ENCODE measurements at places on chromosomes 2 and 18.

GRCh38 chr2:49640630-49641029 lies 486.3 kb upstream of the FSHR start:
- no peak for DNase-seq

DNA sequence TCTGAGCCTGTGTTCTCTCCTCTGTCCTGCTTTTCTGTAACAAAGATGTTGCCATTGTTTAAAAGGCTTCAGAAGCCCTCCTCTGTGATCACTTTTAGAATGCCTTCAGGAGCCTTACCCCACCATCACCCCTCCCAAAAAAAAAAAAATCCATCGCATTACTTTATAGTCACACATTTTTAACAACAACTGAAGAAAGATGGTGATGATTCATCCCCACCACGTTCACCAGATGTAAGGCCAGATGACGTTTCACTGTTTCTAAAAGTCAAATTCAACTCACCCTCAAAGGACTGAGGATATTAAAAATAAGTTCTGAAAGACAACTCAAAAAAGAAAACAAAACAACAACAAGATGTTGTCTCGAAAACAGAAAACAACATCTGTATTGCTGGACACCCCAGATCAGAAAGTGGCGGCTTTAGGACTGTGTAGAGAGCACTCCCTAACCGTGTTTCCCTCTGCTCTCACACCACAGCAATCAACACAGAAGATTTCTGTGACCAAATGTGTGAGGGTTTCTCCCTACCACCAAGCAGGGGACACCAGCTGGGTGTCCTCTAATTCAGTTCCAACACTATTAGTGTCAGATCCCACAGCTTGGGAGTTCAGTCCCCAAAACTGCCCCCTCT lies 61.9 kb upstream of the CREB1 start:
- no peak for DNase-seq

DNA sequence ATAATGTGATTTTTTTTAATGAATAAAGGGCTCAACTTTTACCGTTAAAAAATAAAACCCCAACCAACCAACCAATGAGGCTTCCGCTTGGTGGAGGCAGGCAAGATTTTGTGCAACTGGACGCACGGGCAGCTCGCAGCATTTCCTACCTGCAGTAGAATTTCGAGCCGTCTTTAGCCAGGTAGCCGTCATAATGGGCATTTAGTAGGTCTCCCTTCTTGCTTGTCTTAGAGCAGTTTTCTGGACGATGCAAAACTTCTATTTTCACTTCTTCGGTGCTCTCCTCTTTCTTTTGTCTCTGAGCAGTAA lies 316 bp downstream of the FKBP7 start:
- no peak for DNase-seq

GRCh38 chr2:6525475-6525964 lies 340.2 kb downstream of the CMPK2 start:
- DNase-seq = no peak

GRCh38 chr2:171763602-171764001 lies 76.3 kb downstream of the DYNC1I2 start:
- DNase-seq = no peak

DNA sequence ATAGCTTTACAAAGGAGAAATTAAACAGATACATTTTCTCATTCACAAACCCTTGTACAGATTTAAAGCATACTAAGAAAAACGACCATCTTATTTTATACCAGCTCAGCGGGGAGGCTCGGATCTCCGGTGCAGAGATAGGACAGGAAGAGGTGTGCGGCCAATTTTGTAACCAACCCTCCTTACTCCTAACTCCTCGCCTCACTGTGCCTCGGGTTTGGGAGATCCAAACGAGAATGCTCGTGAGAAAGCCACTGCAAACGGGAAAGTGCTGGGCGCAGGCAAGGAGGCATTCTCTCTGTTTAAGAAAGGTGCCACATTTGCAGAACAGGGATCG lies 1.2 kb downstream of the KDSR start:
- DNase-seq = no peak

DNA sequence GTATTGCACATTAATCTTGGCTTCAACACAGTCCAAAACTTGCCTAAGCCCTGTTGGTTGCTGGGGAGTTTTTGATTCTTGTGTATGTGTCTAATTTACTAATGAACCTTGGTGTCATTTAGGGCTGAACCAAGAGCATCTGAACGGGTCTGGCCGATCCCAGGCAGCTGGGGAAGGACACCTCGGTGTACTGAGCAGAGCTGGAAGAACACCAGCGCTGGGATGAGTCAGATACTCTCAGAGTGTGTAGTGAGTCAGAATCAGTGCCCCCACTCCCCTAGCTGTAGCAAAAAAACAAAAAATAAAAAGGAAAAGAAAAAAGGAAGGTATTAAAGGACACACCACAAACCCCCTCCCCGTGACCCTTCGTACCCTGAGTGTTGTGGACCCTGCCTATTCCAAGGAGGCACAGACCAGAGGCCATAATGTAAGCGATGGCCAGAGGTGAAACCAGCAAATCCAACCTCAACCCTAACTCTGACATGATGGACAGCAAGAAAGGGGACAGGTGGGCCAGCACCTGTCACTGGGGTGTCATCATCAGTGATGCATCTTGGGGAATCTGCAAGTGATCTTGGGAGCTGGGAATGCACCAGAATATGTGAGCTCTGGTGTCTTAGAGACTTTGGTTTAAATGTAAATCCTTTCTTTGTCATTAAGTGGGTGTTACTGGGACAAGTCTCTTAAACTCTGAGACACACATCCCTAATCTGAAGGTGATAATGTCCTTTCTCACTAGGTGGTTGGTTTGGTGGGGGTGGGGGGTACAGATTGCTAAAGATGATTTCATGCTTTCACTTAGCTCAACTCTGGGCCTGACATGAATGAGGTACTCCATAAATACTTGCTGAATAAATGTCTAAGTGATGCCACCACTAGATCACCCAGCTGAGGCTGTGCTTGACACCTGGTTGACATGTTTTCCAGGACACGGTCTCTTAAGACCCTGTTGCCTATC lies 34.2 kb upstream of the NCOA1 start:
- DNase-seq = peak; percentile 17

- no peak for DNase-seq
Measured at GRCh38 chr2:219060821-219061791, at the start of gene IHH. TSS of gene IHH (minus strand) at chr2:219060921. CDS start at chr2:219060467, 454 bp downstream.

DNA sequence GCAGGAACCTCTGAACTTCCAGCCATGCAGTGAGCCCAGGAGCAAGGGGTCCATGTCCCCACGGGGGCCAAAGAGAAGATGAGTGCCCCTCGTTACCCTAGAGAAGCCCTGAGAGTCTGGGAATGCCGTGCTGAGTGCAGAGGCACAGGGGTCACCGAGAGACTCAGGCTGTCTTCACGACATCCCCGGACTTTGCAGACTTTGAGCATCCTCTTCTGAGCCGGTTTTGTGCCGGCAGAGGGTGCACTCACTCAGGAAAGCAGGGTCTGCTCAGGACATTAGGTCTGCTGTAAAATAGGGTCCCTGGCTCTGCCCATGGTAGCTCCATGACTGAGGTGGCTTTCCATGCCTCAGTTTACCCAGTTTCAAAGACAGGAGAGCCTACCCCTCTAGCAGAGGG lies 71.0 kb downstream of the GALNT14 start:
- DNase-seq = no peak

DNA sequence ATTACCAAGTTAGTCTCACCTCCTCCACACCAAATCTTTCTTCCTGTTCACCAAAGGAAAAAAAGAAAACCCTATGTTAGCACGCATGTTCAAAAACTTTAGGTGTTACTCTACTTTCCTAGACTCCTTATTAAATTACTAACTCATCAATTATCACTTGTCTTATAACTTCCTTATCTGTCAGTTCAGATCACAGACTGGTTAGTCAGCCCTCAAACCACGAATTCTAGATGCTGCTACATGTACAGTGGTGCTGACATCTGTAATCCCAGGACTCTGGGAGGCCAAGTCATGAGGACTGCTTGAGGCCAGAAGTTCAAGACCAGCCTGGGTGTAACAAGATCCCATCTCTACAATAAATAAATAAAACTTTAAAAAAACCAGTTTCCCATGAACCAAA lies 3.5 kb downstream of the YWHAQ start:
- DNase-seq = no peak

GRCh38 chr2:177603768-177604167 lies 211.2 kb downstream of the AGPS start:
- no peak for DNase-seq

DNA sequence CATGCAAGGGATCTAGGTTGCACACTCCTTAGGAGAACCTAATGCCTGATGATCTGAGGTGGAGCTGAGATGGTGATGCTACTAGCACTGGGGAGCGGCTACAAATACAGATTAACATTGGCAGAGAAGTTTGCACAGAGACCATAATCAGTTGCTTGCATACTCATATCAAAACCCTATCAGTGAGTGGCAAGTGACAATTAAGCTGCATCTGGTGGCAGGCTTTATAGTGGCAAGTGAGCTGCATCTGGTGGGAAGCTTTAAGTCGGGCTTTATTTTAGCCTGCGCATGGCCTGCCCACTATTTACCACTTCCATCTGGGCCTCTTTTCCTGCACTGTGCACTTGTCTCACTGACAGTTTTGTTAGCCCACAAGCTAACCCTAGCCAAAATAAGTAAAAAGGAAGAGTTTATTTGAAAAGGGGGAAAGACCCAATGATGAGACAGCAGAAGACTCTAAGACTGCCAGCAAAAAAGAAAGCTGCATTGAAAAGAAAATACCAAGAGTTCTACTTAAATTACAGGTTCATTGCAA lies 140.9 kb upstream of the B3GNT2 start:
- no peak for DNase-seq

DNA sequence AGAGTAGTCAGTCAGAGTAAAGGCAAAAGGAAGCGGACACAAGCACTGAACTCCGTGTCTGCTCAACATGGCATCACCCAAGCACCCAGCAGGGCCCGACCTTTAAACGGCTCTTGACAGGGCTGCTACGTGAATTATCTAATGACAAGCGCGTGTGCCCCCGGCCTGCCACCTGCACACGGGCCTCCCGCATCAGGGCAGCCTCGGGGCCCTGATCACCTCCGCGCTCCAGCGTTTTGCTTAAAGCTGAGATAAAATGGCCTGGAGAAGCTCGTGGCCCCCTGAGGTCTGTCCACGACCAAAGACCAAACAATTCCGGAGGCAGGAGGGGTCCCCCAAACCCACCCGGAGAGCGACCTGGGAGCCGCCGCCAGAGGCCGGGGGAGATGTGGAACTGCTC lies 376 bp downstream of the NDUFA10 start:
- DNase-seq = no peak

DNA sequence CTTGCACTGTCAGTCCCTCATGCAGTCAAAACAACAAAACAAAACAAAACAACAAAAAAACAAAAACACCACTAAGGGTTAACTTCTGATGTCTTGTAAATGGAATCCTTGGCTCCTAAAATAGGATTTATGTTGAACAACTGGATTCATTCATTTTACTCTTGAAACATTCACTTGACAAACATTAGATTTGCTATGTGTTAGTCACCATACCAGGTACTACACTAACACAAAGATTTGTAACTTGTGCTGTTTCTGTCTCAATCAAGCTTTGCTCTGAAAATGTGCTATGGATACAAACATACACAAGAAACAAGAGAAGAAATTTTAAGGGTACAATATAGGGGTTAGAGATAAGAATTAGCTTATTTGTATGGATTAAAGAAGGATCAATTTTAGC lies 812.8 kb downstream of the LRP1B start:
- DNase-seq = no peak

DNA sequence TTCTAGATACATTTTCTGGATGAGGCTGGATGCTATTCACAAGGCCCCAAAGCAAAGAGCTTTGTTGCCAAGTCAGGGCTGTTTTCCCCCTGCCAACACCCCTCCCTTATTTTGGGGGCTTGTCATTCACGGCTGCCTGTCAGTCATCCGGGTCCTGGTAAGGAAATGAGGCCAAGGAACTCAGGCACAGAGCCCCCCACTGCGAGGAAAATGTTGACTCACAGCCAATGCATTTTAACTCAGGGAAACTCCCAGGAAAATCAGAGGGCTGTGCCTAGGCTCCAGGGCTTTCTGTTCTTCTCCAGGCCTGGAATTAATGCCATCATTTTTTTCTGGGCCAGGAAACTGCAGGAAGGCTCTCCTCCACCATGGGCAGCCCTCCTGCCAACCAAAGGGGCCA lies 241.1 kb downstream of the SMAD2 start:
- no peak for DNase-seq

- DNase-seq = no peak
Measured at GRCh38 chr18:59087391-59087790, 52.3 kb upstream of the SEC11C start.

- DNase-seq = no peak
Measured at GRCh38 chr2:176100547-176101140, 1.0 kb downstream of the HOXD12 start.

GRCh38 chr18:39318008-39318407 lies 1752.4 kb upstream of the CELF4 start:
- DNase-seq = no peak

GRCh38 chr18:55249550-55249949 lies 290.3 kb upstream of the CCDC68 start:
- DNase-seq = no peak

DNA sequence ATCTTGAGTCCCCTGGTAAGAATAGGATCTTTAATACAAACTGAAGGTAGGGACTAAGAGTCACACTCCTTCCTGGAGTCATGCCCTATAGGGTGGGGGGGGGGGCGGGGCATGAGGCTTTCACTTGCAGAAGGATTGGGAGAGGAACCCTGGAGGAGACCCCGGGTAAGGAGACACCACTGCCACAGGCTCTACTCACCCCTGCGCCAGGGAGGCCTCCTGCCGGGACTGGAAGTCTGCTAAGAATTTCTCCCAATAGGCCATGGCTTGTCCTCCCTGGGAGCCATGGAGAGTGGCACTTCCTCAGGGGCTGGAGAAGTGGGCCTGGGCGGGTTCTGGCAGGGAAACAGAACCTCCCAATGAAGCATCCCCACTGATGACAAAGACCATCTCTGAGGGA lies 645.3 kb upstream of the RAB6C start:
- DNase-seq = no peak
